KBM-7 (cell line): ENCODE measurements at places on chromosomes 4 and X.
A peak's percentile ranks its signal among the peaks of the same experiment; 100 is the strongest.

GRCh38 chrX:7941390-7942042 lies 14.3 kb upstream of the PNPLA4 start:
- peak; percentile 16 for DNase-seq

- DNase-seq, result no peak
These were observed 32.7 kb upstream of the CASK start for GRCh38 chrX:41956027-41956426.

DNA sequence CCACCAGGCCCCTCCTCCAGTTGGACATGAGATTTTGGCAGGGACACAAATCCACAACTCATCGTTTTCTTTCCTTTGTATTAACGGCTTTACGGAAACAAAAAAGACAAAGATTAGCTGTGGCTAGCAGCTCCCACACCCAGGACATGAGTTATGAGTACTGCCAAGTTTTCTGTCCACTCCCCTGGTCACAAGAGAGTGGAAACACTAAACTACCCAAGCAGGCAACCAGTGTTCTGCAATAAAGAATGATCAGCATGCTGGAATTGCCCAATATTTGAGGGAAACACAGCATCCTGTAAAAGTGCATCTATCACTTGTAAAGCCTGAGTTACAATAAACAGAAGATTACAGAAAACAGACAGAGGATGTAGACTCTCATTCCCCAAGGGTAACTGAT lies 358.4 kb downstream of the NLGN4X start:
- DNase-seq, result no peak

DNA sequence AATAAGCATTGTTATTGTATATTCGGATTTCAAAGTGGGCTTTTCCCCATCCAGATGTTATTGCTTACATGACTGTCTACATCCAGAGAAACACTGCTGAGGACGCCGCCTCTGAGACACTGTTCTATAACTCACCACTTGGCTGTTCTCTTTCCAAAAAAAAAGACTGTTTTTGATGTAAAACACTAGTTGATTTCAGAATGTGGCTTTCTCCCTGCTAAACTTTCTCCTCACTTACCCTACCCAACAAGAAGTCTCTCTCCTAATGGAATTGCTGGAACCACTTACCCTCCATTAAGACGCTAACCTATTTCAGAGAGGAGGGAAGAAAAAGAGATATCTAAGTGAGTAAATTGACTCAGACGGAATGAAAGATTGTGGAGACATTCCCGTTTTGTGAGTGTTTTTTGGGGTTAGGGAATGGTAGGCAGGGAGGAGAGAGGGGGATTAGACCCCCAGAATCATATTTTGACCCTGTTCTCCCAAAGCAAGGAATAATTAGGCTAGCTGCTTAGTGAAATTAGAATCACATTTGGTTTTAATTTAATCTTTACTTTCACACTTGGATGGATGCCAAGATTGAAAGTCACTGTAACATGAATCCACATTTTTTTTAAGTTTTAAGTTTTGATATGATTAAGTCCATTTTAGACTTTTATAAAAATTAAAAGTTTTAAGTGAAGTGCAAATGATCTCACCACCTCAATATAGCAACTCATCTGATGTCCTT lies 174.9 kb downstream of the CHIC2 start:
- DNase-seq, result no peak

GRCh38 chrX:47482065-47482511 lies 934 bp downstream of the ZNF41 start:
- DNase-seq, result no peak

DNA sequence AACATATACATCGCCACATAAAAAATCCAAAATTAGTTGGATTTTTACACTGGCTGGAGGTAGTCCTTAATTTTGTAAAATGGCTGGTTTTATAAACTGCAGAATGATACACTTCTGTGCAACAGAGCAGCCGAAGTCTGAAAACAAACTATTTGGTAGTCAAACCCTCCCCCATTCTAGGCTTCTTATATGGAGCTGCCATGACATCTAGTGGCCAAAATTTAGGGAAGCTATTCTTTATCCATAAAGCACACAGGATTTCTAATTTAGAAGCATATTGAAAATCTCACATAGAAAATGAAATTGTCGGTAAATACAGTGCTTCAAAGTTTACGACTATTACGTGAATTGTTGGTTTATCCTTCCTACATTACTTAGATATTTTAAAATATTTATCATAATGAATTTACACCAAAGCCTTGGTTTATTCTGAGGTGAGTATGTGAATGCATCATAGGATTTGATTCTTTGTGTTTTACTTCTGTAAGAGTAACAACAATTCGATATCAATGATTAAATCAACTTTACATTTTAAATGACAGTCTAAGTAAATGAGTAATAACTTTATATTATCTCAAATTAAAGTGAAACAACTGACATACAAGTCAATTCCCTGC lies 113.4 kb upstream of the FAM241A start:
- peak; percentile 59 for DNase-seq

DNA sequence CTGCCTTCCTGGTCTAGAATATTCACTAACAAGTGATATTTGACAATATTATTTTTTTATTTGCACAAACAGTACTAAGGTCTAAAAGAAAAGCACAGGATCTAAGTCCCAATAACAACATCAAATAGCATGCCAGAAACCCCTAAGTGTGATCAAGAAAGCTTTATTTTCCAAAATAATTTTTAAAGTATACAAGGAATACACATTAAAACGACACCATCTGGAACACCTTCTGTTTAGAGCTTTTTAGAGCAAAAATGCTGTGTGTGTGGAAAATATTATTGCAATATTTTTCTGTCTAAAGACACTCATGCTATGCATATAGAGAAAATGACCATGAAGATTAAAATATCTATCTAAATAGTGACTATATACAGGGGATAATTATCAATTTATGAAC lies 103.1 kb downstream of the ARAP2 start:
- DNase-seq, result no peak
